Type B pancreatic cell (in vitro differentiated cells): ENCODE measurements at places on chromosomes 1 and 21. TPM values are rescaled to one million over a fixed set of nuclear protein-coding genes. Genes with fewer than 3 reads are reported as not detected.

Gene C4BPA
- total RNA-seq, result 0.87 and 6.8 TPM in 2 replicates

Gene NCF2
- total RNA-seq, result 0.68 and 2.2 TPM in 2 replicates

Gene PTGER3
- 2.8 and 4.7 TPM in 2 replicates for total RNA-seq

GRCh38 chr1:190975827-190976226 is 498.2 kb upstream of the BRINP3 start:
- DNase-seq, result no peak
- no peaks in the 10 kb centered on the region for H3K4me1 ChIP-seq
- no peak overlapping the region for H3K4me3 ChIP-seq
- no peaks in the 10 kb centered on the region for H3K27me3 ChIP-seq
- H3K27ac ChIP-seq, result no peak overlapping the region

GRCh38 chr21:46125846-46126301 is 28.0 kb downstream of the COL6A2 start:
- DNase-seq, result no peak
- peaks cover 3% of the 10 kb centered on the region for H3K36me3 ChIP-seq
- H3K4me1 ChIP-seq, result peaks cover 8% of the 10 kb centered on the region
- no peak overlapping the region for H3K27ac ChIP-seq
- no peak overlapping the region for H3K4me3 ChIP-seq

- peaks cover 11% of the 10 kb centered on the region for H3K4me1 ChIP-seq
- no peak for DNase-seq
- no peak overlapping the region for H3K27ac ChIP-seq
- peaks cover 26% of the 10 kb centered on the region for H3K36me3 ChIP-seq
Measured at GRCh38 chr1:32865639-32866405, 4.9 kb downstream of the FNDC5 start.

- peaks cover 34% of the 10 kb centered on the region for H3K4me1 ChIP-seq
- no peak overlapping the region for H3K4me3 ChIP-seq
- H3K27me3 ChIP-seq, result peaks cover 3% of the 10 kb centered on the region
Measured at GRCh38 chr1:240464099-240464498, 147.9 kb downstream of the GREM2 start.

- peaks cover 18% of the 10 kb centered on the region for H3K27me3 ChIP-seq
- no peak for DNase-seq
- H3K36me3 ChIP-seq, result no peaks in the 10 kb centered on the region
- peaks cover 41% of the 10 kb centered on the region for H3K4me1 ChIP-seq
- no peak overlapping the region for H3K27ac ChIP-seq
Measured at GRCh38 chr1:205373798-205374175, 17.1 kb upstream of the KLHDC8A start.

GRCh38 chr1:229059671-229060539 is 211.0 kb upstream of the RAB4A start:
- DNase-seq, result no peak
- no peaks in the 10 kb centered on the region for H3K36me3 ChIP-seq
- no peaks in the 10 kb centered on the region for H3K27me3 ChIP-seq
- H3K27ac ChIP-seq, result peak overlapping the region; percentile 77

GRCh38 chr1:94646786-94647555 is 105.4 kb upstream of the F3 start:
- no peak overlapping the region for H3K4me3 ChIP-seq
- no peaks in the 10 kb centered on the region for H3K36me3 ChIP-seq
- no peak overlapping the region for H3K27ac ChIP-seq
- no peak for DNase-seq
- peaks cover 4% of the 10 kb centered on the region for H3K4me1 ChIP-seq

DNA sequence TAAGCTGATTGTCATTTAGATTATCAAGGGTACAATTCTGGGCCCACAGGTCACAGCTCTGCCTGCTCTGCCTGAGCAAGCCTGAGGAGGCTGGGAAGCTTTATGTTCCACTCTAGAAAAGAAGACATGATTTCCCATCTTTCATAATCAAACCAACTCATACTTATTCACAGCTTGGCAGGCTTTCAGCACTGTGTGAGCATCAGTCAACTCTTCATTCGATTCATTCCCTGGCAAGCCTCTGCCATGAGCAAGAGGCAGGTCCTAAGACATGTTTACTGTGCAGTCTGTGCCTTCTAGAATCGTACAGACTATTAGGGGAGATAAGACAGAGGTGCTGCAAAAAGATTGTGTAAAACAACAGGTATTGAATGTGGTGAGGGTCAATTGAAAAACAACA is 24.5 kb upstream of the KIRREL1 start:
- no peak overlapping the region for H3K4me3 ChIP-seq
- H3K36me3 ChIP-seq, result no peaks in the 10 kb centered on the region
- peaks cover 9% of the 10 kb centered on the region for H3K27me3 ChIP-seq
- peaks cover 10% of the 10 kb centered on the region for H3K4me1 ChIP-seq
- H3K27ac ChIP-seq, result no peak overlapping the region
- DNase-seq, result no peak

DNA sequence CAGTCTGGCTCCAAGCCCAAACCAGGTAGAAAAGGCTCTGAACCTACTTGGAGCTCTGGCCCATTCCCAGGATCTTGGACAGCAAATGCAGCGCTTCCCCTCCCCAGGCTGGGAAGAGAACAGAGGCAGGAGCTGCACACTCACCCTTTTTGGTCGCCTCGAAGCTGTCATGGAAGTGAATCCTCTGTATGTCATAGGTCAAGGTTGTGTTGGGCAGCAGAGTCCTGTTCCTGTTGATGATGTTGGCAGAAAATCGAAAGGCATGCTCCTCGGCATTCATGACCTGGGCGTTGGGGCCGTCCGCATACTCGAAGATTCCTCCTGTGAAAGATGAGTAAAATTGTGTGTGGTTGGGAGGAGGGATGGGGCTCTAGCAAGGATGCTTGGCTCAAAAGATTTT is 143.5 kb downstream of the GRIK3 start:
- no peaks in the 10 kb centered on the region for H3K4me1 ChIP-seq
- H3K27me3 ChIP-seq, result peaks cover 10% of the 10 kb centered on the region
- no peak overlapping the region for H3K27ac ChIP-seq
- peak; percentile 44 for DNase-seq
- H3K4me3 ChIP-seq, result no peak overlapping the region

DNA sequence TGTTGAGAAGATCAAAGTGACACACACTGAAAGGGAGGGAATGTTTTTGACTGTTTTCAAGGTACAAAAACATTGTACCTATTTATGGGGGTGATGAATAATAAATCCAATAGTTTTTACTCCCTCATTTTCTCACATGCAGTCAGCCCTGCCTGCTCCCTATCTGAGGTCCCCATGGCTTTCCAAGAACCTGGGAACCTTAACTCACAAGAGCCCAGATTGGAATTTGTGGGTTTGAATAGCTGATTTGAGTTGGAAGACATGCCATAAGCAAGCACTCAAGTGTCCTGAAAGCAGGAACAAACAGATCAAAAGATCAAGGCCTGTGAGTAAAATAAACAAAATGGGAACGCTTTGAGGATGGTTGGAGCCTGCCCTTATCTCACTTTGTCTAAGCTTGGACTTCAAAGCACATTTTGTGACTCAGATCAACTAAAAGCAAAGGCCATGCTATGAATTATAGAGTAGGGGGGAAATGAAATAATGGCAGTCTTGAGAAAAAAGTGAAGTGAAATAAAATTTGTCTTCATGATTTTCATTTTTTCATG is 136.6 kb downstream of the LYPLAL1 start:
- no peak overlapping the region for H3K4me3 ChIP-seq
- H3K27me3 ChIP-seq, result no peaks in the 10 kb centered on the region
- peaks cover 5% of the 10 kb centered on the region for H3K4me1 ChIP-seq

- no peak for DNase-seq
- H3K36me3 ChIP-seq, result no peaks in the 10 kb centered on the region
- peak overlapping the region; percentile 100 for H3K4me3 ChIP-seq
- H3K4me1 ChIP-seq, result peaks cover 15% of the 10 kb centered on the region
Measured at GRCh38 chr1:3858231-3858981, 1.1 kb downstream of the DFFB start.

DNA sequence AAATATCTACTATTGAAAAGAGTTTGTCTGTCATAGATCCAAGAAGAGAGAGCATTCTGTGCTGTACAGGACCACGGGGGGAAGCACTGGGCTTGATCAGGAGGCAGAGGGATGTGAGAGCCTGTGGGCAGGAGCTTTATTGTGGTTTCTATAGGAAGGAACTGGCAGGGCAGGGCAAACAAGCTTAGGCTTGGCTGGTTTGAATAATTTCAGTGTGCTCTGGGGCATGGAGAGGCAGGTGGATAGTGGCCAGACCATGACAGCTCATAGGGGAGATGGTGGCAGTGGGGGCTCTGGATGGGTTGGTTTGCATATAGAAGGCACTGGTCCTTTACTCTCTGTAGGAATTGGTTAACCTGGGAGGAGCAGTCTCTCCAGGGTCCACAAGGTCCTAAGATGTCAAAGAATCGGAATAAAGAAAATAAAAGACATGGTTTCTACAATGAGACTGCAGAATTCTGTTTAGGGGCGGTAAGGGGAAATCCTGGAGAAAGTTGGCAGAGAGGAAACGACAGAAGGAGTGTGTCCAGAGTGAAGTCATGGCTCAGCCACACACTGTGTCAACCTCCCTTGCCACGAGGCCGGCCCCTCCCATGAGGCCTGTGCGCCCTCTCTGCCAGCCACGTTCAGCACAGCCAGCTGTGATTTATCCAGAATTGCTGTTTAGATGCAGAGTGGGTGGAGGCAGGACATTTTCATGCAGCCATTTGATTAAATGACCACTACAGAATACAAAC is 81.7 kb upstream of the PGBD5 start:
- DNase-seq, result no peak
- H3K27me3 ChIP-seq, result no peaks in the 10 kb centered on the region
- H3K27ac ChIP-seq, result no peak overlapping the region
- peaks cover 21% of the 10 kb centered on the region for H3K4me1 ChIP-seq

- no peak for DNase-seq
- H3K4me1 ChIP-seq, result peaks cover 4% of the 10 kb centered on the region
- no peak overlapping the region for H3K4me3 ChIP-seq
- H3K36me3 ChIP-seq, result no peaks in the 10 kb centered on the region
- H3K27ac ChIP-seq, result no peak overlapping the region
Measured at GRCh38 chr1:242634732-242635131, 110.2 kb upstream of the PLD5 start.

DNA sequence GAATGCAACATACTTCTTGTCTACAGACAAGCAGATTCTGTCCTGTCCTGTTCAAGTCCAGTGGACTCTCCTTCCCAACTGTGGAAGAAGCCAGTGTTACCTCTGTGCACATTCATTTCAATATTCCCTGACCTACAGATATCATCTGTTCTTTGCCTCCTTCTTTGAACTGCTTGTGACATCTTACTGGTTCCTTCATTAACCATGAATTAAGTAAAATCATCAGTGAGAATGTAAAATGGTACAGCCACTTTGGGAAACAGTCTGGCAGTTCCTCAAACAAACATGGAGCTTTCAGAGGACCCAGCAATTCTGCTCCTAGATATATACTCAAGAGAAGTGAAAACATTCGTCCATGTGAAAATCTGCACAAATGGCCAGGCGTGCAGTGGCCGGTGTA is 6.8 kb downstream of the SRARP start:
- H3K36me3 ChIP-seq, result no peaks in the 10 kb centered on the region
- H3K27ac ChIP-seq, result peak overlapping the region; percentile 26
- no peak for DNase-seq
- no peaks in the 10 kb centered on the region for H3K27me3 ChIP-seq
- H3K4me1 ChIP-seq, result peaks cover 11% of the 10 kb centered on the region
- H3K4me3 ChIP-seq, result no peak overlapping the region

DNA sequence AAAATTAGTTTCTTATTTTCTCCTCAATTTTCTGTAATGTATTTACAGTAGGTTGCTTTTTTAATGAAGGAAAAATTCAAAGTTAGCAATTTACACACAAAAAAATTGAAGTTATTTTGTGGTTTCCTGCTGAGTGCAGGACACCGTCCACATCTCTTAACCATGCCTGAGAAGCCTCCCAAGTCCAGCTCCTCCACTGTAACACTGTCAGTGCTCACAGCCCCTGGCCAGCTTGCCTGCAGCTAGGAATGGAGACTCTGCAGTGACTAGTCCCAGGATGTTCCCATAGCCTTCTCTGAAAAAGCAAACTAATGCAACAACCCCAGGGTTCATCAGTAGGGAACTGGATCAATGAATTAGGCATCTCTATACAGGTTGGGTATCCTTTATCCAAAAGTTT is 3.5 kb downstream of the A3GALT2 start:
- no peak overlapping the region for H3K27ac ChIP-seq
- H3K4me1 ChIP-seq, result peaks cover 14% of the 10 kb centered on the region
- no peak overlapping the region for H3K4me3 ChIP-seq
- H3K36me3 ChIP-seq, result no peaks in the 10 kb centered on the region
